ENCODE measurements at places on chromosomes 6 and 20.

GRCh38 chr6:149975400-149975799 lies 11.7 kb downstream of the ULBP1 start:
- DNase-seq, result no peak

DNA sequence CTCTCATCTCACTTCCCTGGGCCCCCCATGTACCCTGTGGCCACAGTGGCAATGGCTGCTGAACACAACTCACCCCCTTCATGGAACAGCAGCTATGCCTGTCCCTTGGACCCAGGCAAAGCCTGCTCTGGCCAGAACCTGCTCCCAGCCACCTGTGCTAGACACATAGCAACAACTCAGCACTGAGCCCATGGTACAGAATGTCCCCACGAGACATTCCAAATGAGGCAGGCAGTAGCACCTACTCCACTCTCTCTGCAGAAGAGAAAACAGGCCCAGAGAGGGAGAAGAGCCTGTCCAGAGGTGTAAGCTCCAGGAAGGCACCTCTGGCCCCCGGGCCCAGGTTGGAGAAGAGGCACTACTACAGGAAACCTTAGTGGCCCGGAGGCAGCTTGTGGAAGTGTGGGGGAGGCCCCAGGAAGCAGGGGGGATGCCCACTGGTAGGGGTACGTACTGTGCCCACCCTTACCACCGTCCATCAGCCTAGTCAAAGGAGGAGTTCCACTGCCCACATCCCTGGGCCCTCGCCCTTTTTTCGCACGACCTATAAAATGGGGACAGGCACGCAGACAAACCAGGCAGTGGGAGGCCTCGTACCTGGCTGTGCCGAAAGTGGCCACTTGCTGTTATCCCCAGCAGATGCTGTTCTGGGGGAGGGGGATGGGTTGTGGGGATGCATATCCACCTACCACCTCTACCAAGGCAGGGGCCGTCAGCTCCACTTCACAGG lies 97.2 kb downstream of the ASXL1 start:
- no peak for DNase-seq

GRCh38 chr20:63264000-63264399 lies 8.6 kb upstream of the ARFGAP1 start:
- DNase-seq, result no peak

- DNase-seq, result no peak
These were observed 32.0 kb downstream of the TSPYL4 start for GRCh38 chr6:116221911-116222310.

- no peak for DNase-seq
These were observed 61.4 kb downstream of the DNAH8 start for GRCh38 chr6:38776515-38776914.

GRCh38 chr6:37830225-37830624 lies 10.7 kb downstream of the ZFAND3 start:
- no peak for DNase-seq

All from stimulated activated CD4-positive, alpha-beta T cell treated with anti-CD3 and anti-CD28 coated beads, Interleukin-15, amount 100 ng/mL, for 1 hour (primary cell).